HT1080 (cell line): ENCODE measurements at places on chromosomes 3 and 15. TPM values are rescaled to one million over a fixed set of nuclear protein-coding genes. Genes with fewer than 3 reads are reported as not detected.
A peak's percentile ranks its signal among the peaks of the same experiment; 100 is the strongest.

DNA sequence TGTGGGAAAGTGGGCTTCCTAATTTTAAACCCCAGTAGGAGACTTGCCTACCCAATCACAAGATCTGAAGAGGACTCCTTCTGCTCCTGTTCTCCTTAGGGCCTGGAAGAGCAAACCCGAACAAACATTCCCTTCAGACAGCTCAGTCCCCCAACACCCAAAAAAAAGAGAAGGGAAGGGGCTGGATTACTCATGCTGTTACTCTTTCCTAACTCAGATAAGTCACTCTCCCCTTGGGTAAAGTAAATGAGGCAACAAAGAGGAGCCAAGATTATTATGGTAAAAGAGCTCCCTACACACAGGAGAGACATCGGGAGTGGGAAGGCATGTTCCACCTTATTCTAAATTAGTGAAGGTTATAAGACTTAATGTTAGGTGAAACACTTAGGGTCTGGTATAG is 18.1 kb upstream of the LEKR1 start:
- peak; percentile 35 for DNase-seq

DNA sequence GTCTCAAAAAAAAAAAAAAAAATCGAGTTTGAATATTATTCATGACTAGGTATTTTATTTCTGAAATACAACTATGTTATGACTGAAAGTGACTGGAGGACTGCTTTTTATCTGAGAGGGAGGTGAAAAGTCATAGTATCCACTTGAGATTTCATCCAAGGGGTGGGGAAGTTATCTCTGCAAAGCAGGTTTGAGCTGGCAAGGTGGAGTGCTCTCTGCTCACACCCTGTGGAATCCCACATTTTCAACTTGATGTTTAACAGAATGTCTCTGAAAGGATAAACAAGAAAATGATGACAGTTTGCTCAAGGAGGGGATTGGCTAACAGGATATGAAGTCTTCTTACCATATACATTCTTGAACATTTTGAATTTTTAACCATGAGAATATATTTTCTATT is 27.3 kb upstream of the SEC62 start:
- no peak for DNase-seq

TMC3 gene
- total RNA-seq: not detected in 2 replicates

GRAMD1C gene
- 2.4 TPM in 2 replicates for total RNA-seq

SELENOK gene
- total RNA-seq: 42.6 and 44.3 TPM in 2 replicates

PIERCE2 gene
- 0.27 and 1.00 TPM in 2 replicates for total RNA-seq
